Natural killer cell treated with Interleukin-12 subunit alpha and Interleukin-12 subunit beta and Interleukin-15 and Interleukin-18, amount 100 ng/mL, for 72 hours (primary cell): ENCODE measurements at places on chromosomes 4 and X. TPM values are rescaled to one million over a fixed set of nuclear protein-coding genes. Genes with fewer than 3 reads are reported as not detected.

- DNase-seq, result no peak
- H3K4me1 ChIP-seq, result no peaks in the 10 kb centered on the region
- no peaks in the 10 kb centered on the region for H3K36me3 ChIP-seq
- no peak overlapping the region for H3K4me3 ChIP-seq
Observed at GRCh38 chrX:140586951-140587350, 82.1 kb upstream of the SOX3 start.

DNA sequence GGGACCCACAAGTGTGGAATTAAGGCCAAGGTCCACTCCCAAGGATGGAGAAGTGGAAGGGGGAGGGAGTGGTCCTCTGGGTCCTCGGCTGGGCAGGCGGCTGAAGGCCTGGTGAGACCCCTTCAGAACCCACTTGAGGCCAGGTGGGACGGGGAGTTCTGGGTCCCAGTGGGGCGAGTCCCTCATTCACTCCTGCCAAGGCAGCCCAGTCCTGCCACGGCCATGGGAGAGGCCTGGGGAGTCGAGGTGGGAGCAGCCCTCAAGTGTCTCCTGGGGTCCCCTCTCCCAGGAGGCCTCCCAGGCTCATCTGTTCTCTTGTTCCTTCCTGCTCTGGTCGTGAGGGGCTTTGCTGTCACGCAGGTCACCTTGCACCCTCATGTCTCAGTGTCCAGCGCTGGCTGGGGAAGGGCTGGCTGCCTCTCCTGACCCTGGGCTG is 6.1 kb upstream of the SH3BP2 start:
- peaks cover 6% of the 10 kb centered on the region for H3K36me3 ChIP-seq
- H3K4me1 ChIP-seq, result peaks cover 17% of the 10 kb centered on the region
- peak overlapping the region; percentile 25 for H3K4me3 ChIP-seq
- H3K27me3 ChIP-seq, result no peaks in the 10 kb centered on the region

Gene HS6ST2
- 0.36 TPM for total RNA-seq

DNA sequence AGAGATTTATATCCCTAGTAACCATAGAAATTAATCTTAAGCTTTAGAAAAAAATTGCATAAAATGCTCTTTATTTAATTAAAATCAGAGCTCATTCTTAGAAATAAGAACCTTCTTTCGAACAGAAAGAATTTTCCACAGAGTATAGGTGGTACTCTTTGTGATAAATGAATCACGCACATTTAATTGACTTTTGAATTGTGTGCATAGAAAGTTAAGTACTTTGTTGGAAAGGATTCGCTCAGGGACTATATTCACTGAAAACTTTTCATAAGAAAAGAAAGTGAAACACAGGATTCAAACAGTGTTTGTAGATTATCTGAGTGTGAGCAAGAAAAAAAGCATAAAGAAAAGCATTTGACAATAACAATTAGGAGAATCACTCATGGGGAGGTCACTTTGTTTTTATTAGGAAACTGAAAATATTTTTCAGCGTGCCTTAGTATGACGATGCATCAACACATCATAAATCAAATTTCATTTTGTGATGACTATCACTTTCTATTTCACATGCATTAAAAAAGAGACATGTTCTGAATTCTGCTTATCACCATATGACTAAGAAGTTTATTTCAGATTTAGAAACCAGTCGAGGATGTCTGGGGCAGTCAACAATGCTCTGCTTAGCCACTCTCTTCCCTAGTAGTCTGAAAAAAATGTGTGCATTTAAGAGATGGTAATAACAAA is 49.5 kb downstream of the STX18 start:
- no peaks in the 10 kb centered on the region for H3K27me3 ChIP-seq
- peak overlapping the region; percentile 20 for H3K27ac ChIP-seq
- peak overlapping the region; percentile 50 for H3K4me3 ChIP-seq
- DNase-seq, result no peak

Gene PRDM8
- 15.5 TPM for total RNA-seq

Gene TRIML2
- total RNA-seq, result not detected

- peak overlapping the region; percentile 94 for H3K4me3 ChIP-seq
- no peak for DNase-seq
- peak overlapping the region; percentile 75 for H3K27ac ChIP-seq
- no peaks in the 10 kb centered on the region for H3K36me3 ChIP-seq
- H3K4me1 ChIP-seq, result peaks cover 43% of the 10 kb centered on the region
- H3K27me3 ChIP-seq, result no peaks in the 10 kb centered on the region
Observed at GRCh38 chr4:145937971-145938611, 532 bp downstream of the ZNF827 start.

Gene NMU
- not detected for total RNA-seq

- H3K4me1 ChIP-seq, result no peaks in the 10 kb centered on the region
- no peak for DNase-seq
- H3K4me3 ChIP-seq, result no peak overlapping the region
- peaks cover 4% of the 10 kb centered on the region for H3K36me3 ChIP-seq
- H3K27me3 ChIP-seq, result no peaks in the 10 kb centered on the region
Observed at GRCh38 chr4:77635876-77636275, 30.3 kb downstream of the CXCL13 start.

GRCh38 chrX:12954981-12955380 is 19.9 kb upstream of the TMSB4X start:
- H3K4me3 ChIP-seq, result peak overlapping the region; percentile 68
- no peaks in the 10 kb centered on the region for H3K27me3 ChIP-seq
- H3K27ac ChIP-seq, result peak overlapping the region; percentile 93
- H3K4me1 ChIP-seq, result peaks cover 46% of the 10 kb centered on the region
- no peak for DNase-seq
- no peaks in the 10 kb centered on the region for H3K36me3 ChIP-seq

DNA sequence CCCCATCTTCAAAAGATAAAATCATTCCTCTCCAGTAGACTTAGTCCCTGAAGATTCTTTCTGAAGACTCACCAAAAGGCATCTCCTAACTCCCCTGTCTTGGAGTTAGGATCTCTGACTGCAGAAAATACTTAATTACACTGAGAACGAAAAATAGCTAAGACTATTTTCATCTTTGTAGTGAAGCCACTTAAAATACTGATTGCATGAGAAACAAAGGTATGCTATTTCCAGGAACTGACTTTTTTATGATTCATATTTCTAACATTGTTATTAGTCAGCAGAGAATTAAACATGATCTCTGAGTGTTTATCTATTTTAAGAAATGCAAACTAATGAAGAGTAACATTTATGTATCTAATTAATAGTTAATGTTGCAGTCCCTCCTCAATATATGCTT is 71.8 kb upstream of the NR3C2 start:
- H3K4me1 ChIP-seq, result no peaks in the 10 kb centered on the region
- H3K27ac ChIP-seq, result no peak overlapping the region
- no peak for DNase-seq
- no peaks in the 10 kb centered on the region for H3K27me3 ChIP-seq
- H3K4me3 ChIP-seq, result no peak overlapping the region

DNA sequence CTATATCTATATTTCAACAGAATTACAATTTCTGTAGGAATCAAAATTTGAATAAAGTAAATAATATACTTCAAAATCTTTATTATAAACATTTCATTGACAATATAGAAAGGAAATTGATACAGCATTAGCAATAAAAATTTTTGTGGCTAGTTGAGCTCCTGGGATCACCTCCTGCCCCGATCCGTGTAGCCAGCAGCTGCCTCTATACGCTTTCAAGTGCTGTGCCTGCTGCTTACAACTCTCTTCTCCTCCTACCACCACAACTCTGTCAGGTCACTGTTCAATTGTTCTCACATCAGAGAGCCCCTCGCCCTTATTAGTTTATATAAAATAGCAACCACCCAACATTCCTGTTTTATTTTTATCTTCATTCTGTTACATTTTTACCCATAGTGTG is 27.6 kb downstream of the INPP4B start:
- H3K4me1 ChIP-seq, result peaks cover 8% of the 10 kb centered on the region
- H3K4me3 ChIP-seq, result no peak overlapping the region
- DNase-seq, result no peak
- no peak overlapping the region for H3K27ac ChIP-seq
- no peaks in the 10 kb centered on the region for H3K27me3 ChIP-seq
- H3K36me3 ChIP-seq, result no peaks in the 10 kb centered on the region

- H3K27me3 ChIP-seq, result no peaks in the 10 kb centered on the region
- no peak overlapping the region for H3K4me3 ChIP-seq
- no peak overlapping the region for H3K27ac ChIP-seq
- H3K4me1 ChIP-seq, result peaks cover 12% of the 10 kb centered on the region
- no peak for DNase-seq
Observed at GRCh38 chr4:48409203-48409602, 67.9 kb downstream of the SLAIN2 start.

- H3K4me1 ChIP-seq, result peaks cover 10% of the 10 kb centered on the region
- peaks cover 19% of the 10 kb centered on the region for H3K27me3 ChIP-seq
- DNase-seq, result no peak
- H3K36me3 ChIP-seq, result no peaks in the 10 kb centered on the region
Observed at GRCh38 chrX:86149119-86149518, 868 bp downstream of the DACH2 start.

DNA sequence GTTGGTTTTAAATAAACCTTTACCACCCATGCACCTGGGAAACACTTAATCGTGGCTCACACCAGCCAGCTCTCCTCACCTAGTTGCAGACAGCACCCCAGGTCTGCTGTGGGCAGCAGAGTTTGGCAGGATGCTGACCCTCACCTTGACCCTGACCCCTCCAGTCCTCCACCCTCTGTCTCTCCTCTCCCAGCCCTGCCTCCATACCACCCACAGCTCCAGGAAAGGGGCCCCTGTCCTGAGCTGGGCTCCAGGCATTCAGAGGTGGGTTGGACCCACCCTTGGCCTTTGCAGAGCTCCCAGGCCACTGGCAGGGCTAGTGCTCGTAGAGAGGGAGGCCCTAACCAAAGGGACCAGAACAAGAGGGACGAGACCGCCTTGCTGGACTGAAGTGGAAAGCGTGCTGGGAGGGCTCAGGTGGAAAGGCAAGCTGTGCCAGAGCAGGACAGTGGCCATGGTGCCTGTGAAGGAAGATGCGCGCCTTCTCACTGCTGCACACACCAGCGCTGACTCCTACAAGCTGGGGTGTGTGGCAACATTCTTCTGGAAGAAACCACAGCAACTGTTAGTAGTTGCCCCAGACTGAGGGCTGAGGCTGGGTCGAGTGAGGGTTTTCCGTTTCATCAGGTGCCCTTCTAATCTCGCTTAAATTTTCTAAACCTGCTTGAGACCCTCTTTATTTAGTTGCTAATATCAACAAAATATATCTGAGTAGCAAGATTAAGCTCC is 10.7 kb upstream of the S100P start:
- peaks cover 15% of the 10 kb centered on the region for H3K4me1 ChIP-seq
- DNase-seq, result peak; percentile 49
- no peaks in the 10 kb centered on the region for H3K36me3 ChIP-seq
- H3K27me3 ChIP-seq, result no peaks in the 10 kb centered on the region
- H3K4me3 ChIP-seq, result no peak overlapping the region
- H3K27ac ChIP-seq, result no peak overlapping the region

Gene PCSK1N
- 0.55 TPM for total RNA-seq

- peaks cover 6% of the 10 kb centered on the region for H3K27me3 ChIP-seq
- no peak overlapping the region for H3K4me3 ChIP-seq
- H3K27ac ChIP-seq, result no peak overlapping the region
- no peak for DNase-seq
- no peaks in the 10 kb centered on the region for H3K4me1 ChIP-seq
- peaks cover 9% of the 10 kb centered on the region for H3K36me3 ChIP-seq
Observed at GRCh38 chr4:2092669-2093053, 33.5 kb downstream of the NAT8L start.

Gene NUP62CL
- total RNA-seq, result 1.1 TPM

Gene PI4K2B
- total RNA-seq, result 31.3 TPM

DNA sequence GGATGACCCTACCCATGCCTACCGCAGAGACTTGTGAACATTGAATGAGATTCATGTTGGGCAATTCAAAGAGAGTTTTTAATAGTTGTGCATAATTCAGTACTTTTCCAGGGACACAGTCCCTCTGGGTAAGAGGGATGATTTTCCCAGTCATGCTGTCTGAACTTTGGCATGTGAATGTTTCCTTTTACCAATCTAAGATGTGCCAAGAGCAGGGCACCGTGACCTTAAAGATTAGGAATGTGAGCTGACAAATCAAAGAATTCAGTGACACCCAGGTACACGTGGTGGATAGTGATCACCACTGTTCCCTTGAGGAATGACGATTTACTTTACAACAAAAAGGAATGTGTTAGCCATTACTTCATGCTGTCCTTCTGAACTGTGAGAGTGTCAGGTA is 515.6 kb downstream of the PPARGC1A start:
- DNase-seq, result no peak
- no peaks in the 10 kb centered on the region for H3K4me1 ChIP-seq
- no peak overlapping the region for H3K4me3 ChIP-seq
- no peaks in the 10 kb centered on the region for H3K27me3 ChIP-seq
- H3K36me3 ChIP-seq, result peaks cover 9% of the 10 kb centered on the region

- no peaks in the 10 kb centered on the region for H3K27me3 ChIP-seq
- peak overlapping the region; percentile 69 for H3K27ac ChIP-seq
- H3K36me3 ChIP-seq, result peaks cover 11% of the 10 kb centered on the region
- H3K4me1 ChIP-seq, result peaks cover 26% of the 10 kb centered on the region
- peak overlapping the region; percentile 38 for H3K4me3 ChIP-seq
- DNase-seq, result no peak
Observed at GRCh38 chrX:136866337-136867095, 14.0 kb downstream of the RBMX start.

DNA sequence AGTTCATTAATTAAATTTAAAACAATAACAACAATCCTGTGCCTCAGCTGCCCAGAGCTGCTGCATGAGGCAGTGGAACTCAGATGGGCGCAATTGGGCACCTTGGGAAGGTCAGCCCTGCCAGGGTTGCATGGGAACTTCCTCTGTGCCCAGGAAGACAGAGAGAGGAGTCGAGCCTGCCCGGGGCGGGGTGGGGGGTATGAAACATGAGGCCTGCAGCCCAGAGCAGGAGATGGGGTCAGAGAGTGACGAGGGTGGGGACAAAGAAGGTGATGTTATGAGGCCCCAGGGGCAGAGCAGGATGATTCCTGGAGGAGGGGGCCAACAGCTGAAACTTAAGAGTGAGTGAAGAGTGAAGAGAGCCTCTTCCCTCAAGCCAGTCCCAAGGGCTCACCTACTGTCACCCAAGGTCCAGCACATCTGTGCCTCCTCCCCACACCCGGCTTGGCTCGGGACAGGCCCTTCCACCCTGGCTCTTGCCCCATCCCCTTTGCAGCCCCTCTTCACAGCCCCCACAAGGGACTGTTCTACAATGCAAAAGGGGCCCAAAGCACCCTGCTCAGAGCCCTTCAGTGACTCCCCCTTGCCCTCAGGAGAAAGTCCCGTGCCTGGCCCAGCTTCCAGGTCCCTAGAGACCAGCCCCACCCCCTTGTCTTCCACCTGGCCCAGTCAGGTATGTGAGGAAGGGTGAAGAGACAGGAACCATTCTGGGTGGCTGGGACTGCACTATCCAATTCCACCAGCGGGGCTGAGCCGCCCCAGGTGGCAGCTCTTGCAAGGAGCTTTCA is 31.4 kb downstream of the HMX1 start:
- no peak for DNase-seq
- no peaks in the 10 kb centered on the region for H3K4me1 ChIP-seq
- no peak overlapping the region for H3K4me3 ChIP-seq
- no peak overlapping the region for H3K27ac ChIP-seq
- H3K27me3 ChIP-seq, result no peaks in the 10 kb centered on the region

Gene MAPK10
- total RNA-seq, result not detected

- peaks cover 5% of the 10 kb centered on the region for H3K4me1 ChIP-seq
- no peak overlapping the region for H3K27ac ChIP-seq
- DNase-seq, result no peak
- peaks cover 9% of the 10 kb centered on the region for H3K36me3 ChIP-seq
- no peak overlapping the region for H3K4me3 ChIP-seq
- peaks cover 10% of the 10 kb centered on the region for H3K27me3 ChIP-seq
Observed at GRCh38 chr4:54281054-54281766, 52.1 kb downstream of the PDGFRA start.

Gene BOD1L1
- 43.5 TPM for total RNA-seq
